Ureter (tissue), 1 donor: ENCODE measurements at places on chromosomes 12 and 14. TPM values are rescaled to one million over a fixed set of nuclear protein-coding genes. Genes with fewer than 3 reads are reported as not detected.

DNA sequence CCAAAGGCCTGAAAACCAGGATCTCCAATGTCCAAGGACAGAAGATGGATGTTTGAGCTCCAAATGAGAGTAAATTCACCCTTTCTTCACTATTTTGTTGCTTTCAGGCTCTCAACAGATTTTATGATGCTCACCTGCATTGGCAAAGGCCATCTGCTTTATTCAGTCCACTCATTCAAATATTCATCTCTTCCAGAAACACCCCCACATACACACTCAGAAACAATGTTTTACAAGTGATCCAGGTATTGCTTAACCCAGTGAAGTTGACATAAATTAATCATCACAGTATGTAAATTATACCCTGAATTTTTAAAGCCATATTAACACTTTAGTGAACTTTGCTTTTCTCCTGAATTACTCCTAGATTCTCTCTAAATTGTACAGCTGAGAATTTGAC, 63.3 kb downstream of the DUSP6 start:
- no peak for DNase-seq

- no peak for DNase-seq
Measured at GRCh38 chr14:81841346-81841745, 307.7 kb upstream of the SEL1L start.

DNA sequence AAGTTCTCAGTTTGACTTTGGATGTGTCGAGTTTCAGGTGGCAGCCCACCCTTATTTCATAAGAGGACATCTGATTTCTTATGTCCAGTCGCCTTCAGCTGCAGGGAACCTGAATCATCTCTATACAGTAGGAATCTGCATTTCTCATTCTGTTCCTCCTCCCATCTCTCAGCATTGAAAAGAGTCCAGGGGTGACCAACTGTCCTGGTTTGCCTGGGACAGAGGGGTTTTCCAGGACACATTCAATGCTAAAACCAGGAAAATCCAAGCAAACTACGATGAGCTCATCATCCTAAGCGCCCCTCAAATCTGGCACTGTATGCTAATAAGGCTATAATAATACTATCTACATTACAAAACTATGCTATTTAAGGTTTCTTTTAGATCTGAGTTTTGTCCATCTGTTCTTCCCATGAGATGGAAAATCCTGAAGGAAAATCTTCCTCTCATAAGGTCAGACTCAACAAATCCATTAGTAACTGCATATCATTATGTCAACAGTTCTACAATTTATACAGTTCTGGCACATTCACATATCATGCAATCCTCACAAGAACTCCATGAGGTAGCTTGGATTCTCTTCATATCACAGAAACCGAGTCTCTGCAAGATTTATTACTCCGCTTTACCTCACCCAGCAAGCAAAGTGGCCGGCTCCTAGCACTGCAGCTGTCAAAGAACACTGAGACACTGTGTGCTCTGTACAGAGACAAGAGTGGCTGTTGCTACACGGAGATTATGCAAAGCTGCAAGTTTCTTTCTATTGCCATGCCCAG, 15.6 kb upstream of the CALM1 start:
- DNase-seq: no peak

- DNase-seq: no peak
Measured at GRCh38 chr14:103839579-103839978, 7.8 kb downstream of the PPP1R13B start.

DNA sequence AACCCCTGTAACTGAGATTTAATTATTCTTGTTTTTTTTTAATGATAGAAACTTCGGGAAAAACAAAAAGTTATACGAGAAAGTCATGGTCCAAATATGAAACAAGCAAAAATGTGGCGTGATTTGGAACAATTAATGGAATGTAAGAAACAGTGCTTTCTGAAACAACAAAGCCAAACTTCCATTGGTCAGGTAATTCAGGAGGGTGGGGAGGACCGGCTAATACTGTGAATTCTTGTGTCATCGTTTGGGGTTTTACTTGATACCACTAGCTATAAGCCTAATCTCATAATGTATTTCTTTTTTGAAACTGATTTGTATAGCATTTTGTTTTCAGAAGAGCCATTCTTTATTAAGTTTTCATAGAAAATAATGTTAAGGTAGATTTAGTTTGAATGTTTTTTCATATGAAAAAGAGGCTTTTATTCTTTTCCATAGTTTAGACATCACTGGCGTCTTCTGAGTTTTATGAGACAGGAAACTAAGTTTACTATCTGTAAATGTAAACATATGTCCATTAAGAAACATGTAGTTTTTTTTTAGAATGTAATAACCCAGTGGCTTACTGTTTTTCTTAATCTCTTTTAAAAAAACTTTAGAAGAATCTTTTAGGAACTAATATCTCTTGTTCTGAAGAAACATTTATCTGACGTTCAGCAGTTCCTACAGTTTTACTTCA, 62.9 kb upstream of the ATP2A2 start:
- no peak for DNase-seq

DNA sequence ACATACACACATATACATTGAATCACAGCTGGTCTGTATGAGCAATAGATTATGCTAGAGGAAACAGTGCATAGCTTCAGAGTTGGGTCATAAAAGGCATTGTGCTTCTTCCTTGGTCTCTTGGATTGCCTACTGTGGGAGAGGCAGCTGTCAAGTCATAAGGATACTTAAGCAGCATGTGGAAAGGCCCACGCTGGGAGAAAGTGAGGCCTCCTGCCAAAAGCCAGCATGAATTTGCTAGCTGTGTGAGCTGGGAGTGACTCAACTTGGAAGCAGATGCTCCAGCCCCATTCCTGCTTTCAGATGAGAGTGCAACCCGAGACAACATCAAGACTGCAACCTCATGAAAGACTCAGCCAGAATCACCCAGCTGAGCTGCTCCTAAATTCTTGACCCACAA, 311.9 kb upstream of the TBX3 start:
- DNase-seq: no peak

- DNase-seq: no peak
Measured at GRCh38 chr12:30847259-30847658, 79.3 kb upstream of the TSPAN11 start.

- no peak for DNase-seq
Measured at GRCh38 chr12:22626406-22626805, 1.4 kb downstream of the ETNK1 start.

GRCh38 chr12:102528111-102528510, 47.7 kb upstream of the IGF1 start:
- DNase-seq: no peak

DNA sequence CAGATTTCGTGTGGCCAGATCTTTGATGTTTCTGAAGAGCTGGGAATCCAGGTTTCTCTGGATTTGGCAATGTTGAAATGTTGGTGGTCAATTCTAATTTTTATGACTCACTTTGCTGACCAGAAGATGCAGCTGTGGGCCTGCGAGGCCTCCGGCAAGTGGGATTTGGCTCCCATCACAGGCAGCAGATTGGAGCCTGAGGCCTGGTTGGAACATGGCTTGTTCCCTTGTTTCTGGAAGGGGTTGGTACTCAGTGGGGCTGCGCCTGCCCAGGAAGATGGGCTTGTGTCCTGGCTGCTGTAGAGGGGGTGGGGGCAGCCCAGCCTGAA, 23.1 kb downstream of the FBRSL1 start:
- no peak for DNase-seq

DNA sequence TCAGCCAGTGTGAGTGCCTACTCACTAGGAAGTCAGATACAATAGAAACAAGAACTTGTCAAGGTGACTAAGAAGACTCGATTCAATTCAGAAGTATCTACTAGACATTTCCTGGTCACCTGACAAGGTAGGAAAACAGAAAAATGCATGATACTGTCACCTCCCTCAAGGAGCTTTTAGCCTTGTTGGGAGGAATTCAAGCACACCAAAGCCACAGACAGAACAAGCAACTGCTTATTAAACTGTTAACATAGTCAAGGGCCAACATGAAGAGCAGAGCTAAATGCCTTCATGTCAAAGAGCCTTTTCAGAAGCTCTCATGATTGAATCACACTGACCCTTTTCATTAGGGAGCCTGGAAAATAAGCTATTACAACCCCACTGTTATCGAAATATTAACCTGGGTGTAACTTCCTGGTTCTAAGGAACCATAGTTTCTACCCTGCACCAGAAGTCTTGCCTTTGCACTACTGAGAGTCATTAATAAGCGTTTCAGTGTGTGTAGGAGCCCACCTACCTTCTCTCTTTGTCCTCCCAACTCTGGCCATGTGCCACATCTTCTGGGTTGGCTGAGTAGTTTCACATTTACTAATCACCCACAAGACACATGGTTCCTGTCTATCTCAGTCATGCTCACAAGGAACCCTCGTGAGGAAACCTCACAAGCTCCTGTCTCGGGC, 31.0 kb upstream of the LGALS3 start:
- no peak for DNase-seq

DNA sequence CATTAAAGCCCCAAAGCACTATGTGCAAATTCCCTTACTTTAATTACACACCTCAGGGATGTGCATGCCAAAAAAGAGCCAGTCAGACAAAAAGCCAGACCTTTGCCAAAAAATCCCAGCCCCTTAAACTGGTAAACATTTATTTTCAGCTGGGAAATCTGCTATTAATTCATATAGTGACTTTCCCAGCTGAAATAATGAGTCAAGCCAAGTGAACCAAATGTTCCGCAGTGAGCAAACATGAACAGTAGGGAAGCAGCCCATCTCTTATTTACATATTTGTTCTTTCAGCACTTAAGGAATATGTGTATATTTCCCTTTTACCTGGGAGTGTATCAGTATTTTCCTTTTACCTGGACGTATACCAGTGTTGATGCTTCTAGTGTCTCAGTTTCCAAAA, 44.0 kb upstream of the OTX2 start:
- DNase-seq: no peak

DNA sequence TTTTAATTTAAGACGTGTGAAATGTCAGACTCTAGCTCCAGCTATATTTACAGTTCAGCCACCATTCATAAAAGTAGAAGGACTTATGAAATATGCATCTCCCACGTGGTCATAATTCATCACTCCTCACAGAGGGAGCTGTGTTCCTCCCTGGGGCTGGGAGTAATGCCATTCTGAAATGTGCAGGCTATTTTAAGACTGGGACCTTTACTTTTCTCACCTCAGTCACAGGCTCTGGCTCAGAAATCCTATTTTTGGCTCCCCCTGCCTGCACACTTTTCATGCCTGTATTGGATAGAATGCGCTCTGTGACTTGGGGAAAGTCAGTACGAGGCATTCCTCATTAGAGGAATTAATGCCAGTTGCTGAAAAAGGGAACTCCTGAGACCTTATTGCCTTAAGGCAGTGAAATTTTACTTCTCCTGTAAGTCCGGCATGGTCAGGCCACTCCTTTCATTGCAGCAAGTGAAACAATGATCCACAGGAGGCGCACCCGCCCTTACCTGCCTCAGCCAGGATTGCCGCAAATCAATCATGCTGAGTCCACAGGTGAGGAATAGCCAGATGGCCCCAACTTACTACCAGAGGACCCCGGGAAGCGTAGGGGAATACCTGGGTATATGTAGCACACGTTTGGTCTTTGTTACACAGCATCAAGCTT, 1133.2 kb upstream of the TMEM132C start:
- DNase-seq: no peak

DNA sequence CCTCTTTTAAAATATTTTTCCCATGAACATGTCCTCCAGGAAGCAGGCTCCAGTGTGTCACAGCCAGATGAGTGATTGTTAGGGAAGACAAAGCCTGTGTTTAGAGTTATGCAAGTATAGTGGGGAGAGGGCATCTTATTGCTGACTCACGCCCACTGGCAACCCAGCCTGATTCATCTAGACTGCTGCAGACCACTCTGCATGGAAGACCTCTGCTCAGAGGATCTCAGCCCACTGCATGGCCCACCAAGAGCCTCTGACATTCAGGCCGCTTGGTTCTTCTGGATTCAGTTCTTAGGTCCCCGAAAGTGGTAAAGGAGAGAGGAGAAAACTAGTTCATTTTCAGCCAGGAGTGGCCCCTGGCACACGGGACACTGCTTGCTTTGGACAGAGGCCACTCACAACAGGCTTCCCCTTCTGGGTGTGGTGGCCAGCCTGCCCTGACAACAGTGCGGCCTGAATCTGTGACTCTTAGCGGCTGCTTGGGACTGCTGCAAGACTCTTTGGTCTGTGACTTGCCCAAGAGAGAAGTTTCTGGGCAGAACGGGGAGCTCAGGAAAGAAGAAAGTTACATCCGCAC, 266.3 kb downstream of the ZFP36L1 start:
- DNase-seq: peak; percentile 53

DNA sequence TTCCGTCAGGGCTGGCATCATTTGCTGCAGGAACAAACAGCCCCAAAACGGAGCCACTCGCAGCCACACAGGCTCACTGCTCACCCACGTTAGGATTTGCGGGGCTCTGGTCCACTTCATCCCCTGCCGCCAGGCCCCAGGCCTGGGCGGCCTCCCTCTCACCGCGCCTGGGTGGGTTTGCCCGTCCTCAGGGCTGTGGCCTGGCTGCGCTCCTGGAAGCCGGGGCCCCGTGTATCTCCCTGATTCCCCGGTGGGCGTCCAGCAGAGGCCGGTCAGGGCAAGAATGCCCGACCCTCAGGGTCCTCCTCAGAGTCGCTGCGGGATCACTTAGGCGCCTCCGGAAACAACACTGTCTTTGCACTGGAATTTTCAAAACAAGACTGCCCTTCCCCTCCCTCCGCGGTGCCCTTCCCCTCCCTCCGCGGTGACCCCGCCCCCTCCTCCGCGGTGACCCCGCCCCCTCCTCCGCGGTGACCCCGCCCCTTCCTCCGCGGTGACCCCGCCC, 15.7 kb upstream of the FBRSL1 start:
- no peak for DNase-seq

GRCh38 chr12:1668833-1669543, 21.9 kb upstream of the ADIPOR2 start:
- DNase-seq: no peak

DNA sequence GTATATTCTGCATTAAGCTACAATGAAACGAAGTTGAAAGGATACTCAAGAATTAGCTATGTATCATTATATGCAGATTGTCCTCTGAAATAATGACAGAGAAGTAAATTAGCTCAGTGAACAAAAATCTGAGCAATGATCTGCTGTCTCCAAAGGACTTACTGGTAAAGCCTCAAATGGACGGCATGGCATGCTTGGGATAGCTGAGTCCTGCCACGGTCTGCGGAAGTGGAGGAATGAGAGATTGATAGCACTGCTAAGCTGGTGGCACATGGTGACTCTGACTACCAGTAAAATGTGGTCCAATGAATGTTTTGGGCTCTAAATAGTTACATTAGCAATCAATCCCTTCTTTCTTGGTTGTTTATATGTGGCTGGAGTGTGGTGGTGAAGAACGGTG, 3.7 kb upstream of the DENND5B start:
- DNase-seq: no peak

KRT80 gene
- total RNA-seq: 4.6 TPM

CD4 gene
- 18.0 TPM for total RNA-seq

OR6C2 gene
- total RNA-seq: 1.2 TPM

CMKLR1 gene
- total RNA-seq: 5.2 TPM

OR4K13 gene
- not detected for total RNA-seq

LMNTD1 gene
- total RNA-seq: not detected

OR4K5 gene
- total RNA-seq: not detected

TROAP gene
- 1.3 TPM for total RNA-seq

TAS2R20 gene
- total RNA-seq: 6.1 TPM

TSHR gene
- total RNA-seq: not detected

GPRC5D gene
- total RNA-seq: 0.47 TPM

TPH2 gene
- total RNA-seq: not detected
